Fibroblast of the conjunctiva (primary cell): ENCODE measurements at places on chromosomes 13 and 19.
A peak's percentile ranks its signal among the peaks of the same experiment; 100 is the strongest.

DNA sequence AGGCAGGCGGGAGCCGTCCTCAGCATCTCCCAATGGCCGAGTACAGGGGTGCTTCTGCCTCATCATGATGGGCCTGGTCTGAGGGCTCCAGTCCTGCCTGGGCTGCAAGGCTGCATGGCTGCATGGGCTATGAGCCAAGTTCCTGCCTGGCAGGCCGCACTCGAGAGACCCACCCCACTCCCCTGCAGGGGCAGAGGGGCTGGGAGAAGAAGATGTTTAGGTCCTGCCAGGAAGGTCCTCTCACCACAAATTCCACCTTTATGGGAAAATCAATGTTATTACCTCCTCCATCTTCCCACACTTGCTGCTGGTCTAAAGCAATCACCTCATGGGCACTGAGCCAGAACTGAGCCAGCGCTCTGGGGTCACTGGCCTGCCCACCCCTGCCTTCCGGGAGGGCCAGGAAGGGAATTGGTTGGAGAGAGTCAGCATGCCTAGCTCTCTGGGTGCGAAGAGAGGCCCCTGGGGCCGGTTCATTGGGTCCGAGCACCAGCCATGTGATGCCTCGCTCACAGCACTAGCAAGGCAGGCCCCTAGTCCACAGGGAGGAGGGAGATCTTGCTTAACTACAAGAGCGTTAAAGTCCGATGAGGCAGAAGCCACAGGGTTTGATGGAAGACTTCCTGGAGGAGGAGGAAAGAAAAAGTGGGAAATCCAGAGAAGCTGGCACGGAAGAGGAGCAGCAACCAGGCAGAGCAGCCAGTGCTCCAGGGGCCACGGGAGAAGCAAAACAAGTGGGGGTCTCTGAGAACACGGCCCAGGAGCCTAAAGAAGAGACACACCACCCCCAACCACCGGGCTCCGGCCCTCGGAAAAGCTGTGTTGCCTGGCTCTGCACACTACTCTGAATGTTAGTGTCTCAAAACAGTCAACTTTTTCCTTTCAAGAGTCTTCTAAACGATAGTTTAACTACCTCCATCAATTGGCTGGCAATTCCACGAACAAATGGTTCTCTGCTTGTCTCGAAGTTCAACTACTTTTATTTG lies 63.1 kb downstream of the CEBPG start:
- no peak for DNase-seq

DNA sequence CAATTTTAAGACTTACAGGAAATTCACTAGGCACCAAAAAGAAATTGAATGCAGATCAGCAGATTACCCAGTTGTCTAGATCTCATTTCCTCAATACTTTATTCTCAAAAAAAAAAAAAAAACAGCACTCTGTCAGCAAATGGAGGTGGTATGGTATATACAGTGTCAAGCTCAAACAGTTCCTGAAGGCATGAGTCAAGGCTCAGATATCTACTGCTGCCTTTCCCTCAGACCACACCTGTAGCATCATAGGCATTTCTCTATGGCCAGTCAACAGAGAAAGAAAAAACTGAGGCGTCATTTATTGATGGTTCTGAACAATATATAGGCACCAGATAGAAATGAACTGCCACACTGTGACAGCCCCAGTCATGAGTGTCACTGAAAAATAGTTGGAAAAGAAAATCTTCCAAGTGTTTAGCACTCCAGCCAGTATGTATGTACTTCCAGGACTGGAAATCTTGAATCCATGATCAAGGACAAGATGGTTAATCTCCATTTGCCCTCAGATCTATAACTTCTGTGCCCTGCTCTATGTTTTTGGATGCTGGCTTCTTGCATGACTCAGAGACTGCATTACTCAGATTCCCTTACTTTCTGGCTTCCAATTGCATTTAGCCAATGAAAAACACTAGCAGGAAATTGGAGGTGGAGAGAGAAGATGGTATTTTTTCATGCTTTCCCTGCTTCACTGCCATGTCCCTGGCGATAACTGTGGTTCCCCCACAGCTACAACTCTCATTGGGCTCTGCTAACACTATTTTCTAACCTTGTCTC lies 8.4 kb upstream of the COG3 start:
- peak; percentile 6 for DNase-seq

GRCh38 chr13:99955747-99956472 lies 15.7 kb downstream of the ZIC5 start:
- no peak for DNase-seq

GRCh38 chr19:12757544-12758274 lies 6.1 kb downstream of the BEST2 start:
- peak; percentile 49 for DNase-seq

GRCh38 chr19:39145180-39145953 lies 19.8 kb downstream of the PAK4 start:
- DNase-seq, result no peak

DNA sequence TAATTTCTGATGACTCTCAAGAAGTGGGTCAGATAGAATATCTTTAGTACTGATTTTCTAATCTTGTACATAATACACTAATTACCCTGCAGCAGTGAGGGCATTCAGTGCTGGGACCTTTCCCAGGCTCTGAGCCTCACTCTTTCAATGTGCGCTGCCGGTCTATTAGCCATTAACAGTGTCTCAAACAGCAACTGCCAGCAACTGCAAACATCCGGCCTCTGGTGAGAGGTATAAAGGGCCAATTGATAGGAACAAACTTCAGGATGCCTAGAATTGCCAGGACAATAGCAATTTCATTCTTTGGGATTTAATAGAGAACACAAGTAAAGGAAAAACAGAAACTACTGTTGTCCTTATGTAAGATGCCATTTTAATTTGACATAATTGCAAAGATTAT lies 604.4 kb upstream of the SPRY2 start:
- no peak for DNase-seq

DNA sequence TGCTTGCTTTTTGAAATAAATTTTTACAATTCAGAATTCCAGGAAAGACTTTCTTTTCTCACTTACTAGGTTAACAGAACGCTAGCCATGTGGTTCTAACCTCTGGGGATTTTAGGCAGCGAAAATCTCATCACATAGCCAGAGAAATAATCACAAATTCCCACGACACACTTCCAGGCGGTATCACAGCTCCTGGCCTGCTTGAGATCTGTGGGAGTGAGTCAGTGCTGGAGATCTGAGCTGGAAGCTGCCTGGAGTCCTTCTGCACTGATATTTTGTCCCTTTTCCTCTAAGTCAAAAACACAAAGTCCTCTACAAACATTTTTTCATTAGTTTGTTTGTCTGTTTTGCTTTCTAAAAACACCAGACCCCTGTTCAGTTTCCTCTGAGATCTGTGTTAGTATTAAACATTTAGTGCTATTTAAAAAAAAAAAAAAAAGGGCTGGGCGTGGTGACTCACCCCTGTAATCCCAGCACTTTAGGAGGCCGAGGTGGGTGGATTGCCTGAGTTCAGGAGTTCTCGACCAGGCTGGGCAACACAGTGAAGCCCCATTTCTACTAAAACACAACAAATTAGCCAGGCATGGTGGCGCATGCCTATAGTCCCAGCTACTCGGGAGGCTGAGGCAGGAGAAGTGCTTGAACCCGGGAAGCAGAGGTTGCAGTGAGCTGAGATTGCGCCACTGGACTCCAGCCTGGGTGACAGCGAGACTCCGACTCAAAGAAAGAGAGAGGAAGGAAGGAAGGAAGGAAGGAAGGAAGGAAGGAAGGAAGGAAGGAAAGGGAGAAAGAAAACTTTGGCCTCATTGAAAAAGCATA lies 12.2 kb upstream of the UBE2L5 start:
- no peak for DNase-seq

GRCh38 chr19:16591803-16592556 lies 19.8 kb upstream of the SLC35E1 start:
- DNase-seq, result no peak

- no peak for DNase-seq
These were observed 70.2 kb downstream of the KLF2 start for GRCh38 chr19:16394681-16395375.

DNA sequence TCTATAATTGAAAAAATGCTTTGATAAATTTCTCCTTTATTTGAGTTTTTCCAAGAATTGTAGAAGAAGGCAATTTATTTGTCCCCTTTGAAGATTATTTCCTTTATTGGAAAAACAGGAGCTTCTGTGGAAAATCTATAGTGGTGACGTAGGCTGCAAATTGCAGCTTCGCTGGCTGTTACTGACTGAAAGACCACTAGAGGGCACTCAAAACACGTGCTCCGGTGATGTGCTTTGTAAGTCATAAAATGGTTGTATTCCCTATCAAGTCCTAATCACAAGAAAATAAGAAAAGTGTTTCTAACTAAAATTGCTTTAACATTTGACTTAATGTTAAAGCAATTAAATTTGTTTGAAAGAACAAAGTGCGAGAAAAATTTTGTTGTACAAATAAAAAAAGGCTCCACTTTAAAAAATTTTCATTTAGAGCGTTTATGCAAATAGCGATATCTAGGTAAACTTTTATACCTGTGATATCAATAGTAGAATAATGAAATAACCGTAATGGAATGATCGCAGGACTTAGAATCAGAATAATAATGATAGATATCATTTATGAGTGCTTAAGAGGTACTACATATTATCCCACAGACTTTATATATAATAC lies 638.2 kb upstream of the SPRY2 start:
- peak; percentile 71 for DNase-seq

GRCh38 chr13:63409791-63410351 lies 1994.2 kb upstream of the PCDH20 start:
- no peak for DNase-seq

GRCh38 chr19:33054623-33055022 lies 10.1 kb downstream of the RHPN2 start:
- DNase-seq, result no peak

GRCh38 chr13:96381681-96382080 lies 291.8 kb downstream of the HS6ST3 start:
- DNase-seq, result no peak

DNA sequence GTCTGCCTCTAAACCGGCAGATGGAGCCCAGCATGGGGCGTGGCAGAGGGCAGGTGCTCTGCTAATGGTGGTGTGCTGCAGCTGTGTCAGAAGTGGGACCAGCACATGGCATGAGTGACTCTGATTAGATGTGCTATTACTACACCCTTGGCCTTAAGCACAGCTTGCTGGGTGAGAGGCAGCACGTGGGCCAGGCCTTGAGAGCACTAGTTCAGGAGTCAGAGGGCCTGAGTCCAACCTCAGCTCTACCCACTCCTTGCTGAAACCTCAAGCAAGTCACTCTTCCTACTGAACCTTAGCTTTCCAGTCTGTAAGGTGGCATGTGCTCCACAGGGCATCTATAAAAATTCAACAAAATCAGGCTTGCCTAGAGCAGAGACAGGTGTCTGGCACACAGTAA lies 22.7 kb downstream of the AKT2 start:
- no peak for DNase-seq

DNA sequence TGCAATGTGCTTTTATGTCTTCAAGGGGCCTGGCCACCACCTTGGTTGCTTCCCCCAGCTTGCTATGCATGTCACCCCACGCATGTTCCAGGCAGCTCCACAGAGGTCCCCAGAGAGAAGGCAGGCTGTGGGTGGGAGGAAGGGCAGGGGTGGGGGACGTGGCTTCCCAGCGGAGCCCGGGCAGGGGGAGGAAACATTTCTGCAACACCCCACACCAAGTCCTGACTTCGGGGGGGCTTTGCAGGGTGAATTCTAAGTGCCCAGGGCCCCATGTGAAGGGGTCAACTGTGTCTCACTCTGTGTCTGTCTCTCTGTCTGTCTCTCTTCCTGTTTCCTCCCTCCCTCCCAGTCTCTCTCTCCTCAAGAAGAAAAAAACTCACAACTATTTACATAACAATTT lies 39.6 kb downstream of the LTBP4 start:
- DNase-seq, result no peak

- no peak for DNase-seq
These were observed 185.3 kb downstream of the EFNB2 start for GRCh38 chr13:106350208-106350607.

DNA sequence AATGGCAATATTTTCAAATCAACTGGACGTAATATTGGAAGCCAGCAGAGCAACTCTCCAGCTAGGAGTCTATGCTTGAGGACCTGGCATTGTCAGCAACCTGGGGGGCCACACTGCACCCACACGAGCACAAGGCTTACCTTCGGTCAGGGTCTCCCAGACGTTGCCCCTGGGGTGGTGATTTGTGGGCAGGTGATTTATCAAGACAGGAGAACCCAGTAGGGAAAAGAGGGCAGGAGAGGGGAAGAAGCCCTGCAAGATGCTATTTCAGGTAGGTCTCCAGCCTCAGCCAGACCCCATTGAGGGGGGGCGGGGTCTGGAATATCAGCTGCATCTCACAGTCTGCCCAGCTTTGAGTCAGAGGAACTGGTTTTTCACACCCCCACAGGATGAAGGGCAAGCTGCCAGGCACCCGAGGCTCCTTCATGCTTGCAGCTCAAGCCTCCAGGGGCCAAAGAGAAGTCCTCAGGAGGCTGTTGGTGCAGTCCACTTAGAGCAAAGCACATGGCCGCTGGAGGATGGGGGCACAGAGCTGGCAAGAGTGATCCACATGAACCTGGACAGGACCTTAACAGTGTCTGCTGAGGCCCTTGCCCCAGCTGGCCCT lies 80.9 kb upstream of the UQCRFS1 start:
- no peak for DNase-seq

GRCh38 chr13:92307752-92308151 lies 909.3 kb downstream of the GPC5 start:
- no peak for DNase-seq

- DNase-seq, result no peak
These were observed 930 bp upstream of the FBN3 start for GRCh38 chr19:8150178-8150865.

DNA sequence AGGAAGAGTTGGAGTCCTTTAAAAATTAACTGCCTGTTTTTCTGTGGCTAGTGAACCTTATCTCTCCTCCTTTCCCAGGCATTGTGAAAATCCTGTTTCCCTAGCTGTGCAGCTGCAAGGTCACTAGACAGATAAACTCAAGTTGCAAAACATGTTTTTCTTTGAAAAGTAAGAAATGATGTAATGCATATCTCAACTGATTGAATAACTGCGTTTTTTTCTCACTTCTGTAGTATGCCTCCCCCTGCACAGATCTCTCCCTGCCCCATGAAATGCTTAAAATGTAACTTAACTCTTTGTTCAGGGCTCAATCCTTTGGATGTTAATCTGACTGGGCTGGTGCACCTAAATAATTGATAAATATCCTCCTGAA lies 27.7 kb upstream of the CYSLTR2 start:
- DNase-seq, result no peak

GRCh38 chr13:41603917-41604316 lies 146.6 kb downstream of the RGCC start:
- DNase-seq, result peak; percentile 51
